ENCODE measurements at places on chromosomes 7 and 10. TPM values are rescaled to one million over a fixed set of nuclear protein-coding genes. Genes with fewer than 3 reads are reported as not detected.

DNA sequence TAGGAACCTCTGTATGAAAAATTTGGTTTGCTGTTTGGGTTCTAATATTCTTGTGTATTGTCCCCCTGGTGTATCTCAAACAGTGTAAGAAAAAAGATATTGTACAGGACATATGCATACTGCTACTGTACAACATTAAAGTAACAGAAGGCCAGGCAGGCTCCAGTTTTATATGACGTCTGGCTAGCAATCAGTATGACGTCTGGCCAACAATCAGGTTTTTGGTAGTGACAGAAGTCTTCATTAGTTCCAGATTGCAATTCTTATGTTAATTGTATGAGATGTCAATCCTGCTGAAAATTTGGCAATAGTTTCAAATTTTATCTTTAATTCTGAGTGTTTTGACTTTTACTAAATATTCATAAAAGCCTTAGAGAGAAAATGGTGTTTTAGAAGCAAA, 67.9 kb upstream of the KCND2 start:
- DNase-seq, result no peak

DNA sequence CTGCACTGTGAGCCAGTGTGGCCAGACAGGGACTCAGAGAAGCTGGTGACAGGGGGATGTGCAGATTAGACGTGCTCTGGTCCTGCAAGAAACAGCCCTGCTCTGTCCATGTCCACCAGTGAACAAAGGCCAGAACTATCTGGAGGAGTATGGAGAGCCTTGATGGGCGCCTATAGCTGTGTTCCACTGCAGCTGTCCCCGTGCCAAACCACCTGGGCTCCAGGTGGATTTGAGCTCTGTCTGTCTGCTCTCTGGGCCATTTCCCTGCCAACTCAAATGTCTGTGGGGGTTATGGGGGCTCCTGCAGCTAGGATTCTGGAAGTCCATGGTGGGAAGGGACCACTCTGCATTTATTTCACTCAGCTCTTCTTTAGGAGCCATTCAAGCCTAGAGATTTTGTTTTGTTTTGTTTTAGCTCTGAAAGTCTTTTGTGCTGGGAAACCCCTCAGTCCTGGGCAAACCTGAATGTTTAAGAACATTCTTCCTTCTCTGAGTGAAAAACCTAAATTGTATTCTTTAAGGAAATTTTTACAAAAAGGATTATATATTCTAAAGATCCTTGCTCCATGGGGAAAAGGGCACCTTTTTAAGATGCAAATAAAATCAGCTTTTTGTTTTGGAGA, 1039.5 kb upstream of the SORCS1 start:
- DNase-seq, result no peak

DNA sequence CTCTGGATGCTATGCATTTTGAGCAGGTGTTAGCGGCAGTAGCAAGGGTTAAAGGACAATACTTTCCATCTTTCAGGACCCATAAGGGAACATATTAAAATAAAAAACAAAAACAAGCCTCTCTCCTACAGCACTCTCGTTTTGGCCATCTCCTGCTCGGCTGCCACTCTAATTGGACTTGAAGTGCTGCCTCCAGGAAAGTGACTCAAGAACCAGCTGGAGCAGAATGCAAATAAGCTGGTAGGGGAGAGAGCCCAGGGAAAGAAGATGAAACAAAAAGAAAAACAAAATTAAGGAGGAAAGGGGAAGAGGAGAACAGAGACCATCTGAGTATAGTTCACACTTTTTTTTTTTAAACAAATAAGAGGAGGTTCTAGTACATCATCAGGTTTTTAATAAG, 65.6 kb downstream of the HBP1 start:
- no peak for DNase-seq

DNA sequence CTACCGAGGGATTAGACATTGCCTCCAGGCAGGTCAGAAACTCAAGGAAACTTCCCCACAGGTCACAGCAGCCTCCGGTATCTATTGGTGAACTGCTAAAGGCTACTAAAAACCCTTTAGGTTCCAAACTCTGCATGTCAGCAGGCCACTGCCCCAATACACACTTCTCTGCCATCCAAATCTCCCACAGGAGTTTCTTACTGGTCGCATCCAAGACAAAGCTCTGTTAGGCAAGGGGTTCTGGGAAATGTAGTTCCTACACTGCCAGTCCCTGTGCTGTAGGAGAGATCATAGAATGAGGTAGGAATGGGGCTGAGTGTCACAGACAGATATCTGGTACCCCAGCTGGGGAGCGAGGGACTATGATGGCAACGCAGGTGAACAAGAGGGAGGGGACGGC, 757.0 kb upstream of the C7orf33 start:
- no peak for DNase-seq

DNA sequence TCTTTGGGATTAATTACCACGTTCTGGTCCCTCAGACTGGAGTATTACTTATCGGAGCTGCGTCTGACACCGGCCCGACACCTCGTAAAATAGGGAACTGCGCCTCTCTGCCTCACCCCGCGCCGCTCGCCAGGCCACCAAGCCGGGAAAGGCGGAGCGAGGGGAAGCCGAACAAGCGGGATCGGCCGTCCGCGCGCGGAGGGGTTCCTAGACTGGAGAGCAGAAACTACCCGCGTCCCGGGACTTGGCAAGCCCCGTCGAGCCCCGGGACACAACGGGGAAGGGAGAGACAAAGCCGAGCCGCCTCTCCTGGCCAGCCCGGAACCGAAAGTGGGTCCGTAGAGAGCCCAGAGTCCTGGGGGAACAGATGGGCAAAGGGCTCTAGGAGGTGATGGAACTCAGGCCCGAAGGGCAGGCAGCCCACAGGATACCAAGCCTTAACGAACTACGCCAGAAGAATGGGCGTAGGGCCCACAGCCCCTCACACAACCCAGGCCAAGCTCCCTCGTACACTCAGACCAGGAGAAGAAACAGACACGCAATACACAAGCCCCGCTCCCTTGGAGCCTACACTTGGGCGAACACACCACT, 6.5 kb downstream of the LBX1 start:
- DNase-seq, result no peak

DNA sequence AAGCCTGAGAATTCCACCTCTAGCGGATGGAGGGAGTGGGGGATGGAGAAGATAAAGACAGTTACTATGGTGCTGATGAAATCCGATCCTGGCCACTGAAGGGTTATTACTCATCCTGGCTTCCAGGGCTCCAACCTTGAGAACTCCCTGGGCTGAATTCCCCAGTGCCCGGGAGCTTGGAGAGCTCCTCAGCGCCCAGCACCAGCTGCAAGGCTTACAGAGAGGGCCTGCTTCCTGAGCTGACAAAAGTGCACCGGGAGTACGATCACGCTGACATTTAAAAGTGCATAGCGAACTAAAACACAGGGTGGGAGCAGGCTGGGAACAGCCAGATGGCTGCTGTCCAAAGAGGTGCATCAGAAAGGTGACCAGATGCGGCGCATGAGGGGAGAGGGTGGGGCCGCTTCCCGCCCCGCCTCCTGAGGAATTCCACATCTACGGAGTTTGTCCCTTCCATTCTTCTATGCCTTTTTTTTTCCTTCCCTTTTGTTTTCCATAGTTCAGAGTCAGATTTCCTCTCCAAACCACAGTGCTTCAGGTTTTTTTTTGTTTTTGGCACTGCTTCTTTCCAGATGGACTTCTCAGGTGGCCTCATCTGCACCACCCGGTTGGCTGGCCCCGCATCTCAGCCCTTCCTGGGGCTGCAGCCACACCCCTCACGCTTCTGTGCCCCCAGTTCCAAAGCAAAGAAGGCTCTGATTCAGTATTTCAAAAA, 62.4 kb upstream of the MKRN1 start:
- DNase-seq, result no peak

GRCh38 chr7:106573125-106573663, 87.8 kb downstream of the CCDC71L start:
- no peak for DNase-seq

DNA sequence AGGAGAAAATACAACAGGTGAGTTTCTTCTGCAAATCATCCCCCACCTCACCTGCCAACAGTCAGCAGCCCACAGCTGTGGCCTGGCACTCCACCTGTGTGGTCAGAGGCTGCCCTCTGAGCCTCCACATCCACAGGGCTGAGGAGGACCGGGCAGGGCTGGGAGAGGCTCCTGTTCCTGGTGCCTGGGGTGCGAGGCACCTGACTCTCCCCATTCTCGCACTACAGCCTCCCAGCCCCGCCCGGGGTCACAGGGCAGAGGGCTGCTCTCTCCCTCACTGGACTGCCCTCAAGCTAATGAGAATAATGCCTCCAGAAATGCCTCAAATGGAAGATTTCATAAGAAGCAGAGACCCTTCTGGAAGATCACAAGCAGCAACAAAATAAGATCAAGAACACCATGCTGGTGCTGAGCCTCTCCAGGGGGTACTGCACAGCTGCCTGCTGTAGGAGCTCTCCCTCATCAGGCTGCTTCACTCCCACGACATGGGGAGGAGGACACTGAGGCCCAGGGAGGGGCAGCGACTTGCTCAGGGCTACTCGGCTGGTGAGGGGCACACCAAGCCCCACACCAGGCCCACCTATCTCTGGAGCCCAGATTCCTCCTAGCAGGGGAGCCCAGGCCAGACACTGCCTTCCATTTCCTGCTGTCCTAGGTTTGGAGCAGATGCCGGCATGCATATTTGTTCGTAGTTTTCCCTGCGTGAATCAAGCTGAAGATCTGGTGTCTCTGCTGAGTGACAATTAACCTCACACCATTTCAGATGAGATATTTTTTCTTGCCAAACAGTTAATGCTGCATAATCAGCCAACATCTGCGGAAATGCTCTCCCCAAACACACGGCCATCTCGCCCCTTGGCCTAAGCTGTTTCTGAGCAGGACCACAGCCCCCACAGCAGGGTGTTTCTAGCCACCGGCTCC, 76.5 kb downstream of the FAM53B start:
- DNase-seq, result no peak

- no peak for DNase-seq
Observed at GRCh38 chr10:35611750-35612149, 6.6 kb downstream of the GJD4 start.

The MSS51 gene
- 1.5 TPM for total RNA-seq

The ZNF503 gene
- total RNA-seq, result 24.6 TPM

Measured in vagina (tissue), 2 donors.